ENCODE measurements at places on chromosomes 5 and 9. TPM values are rescaled to one million over a fixed set of nuclear protein-coding genes. Genes with fewer than 3 reads are reported as not detected.

DNA sequence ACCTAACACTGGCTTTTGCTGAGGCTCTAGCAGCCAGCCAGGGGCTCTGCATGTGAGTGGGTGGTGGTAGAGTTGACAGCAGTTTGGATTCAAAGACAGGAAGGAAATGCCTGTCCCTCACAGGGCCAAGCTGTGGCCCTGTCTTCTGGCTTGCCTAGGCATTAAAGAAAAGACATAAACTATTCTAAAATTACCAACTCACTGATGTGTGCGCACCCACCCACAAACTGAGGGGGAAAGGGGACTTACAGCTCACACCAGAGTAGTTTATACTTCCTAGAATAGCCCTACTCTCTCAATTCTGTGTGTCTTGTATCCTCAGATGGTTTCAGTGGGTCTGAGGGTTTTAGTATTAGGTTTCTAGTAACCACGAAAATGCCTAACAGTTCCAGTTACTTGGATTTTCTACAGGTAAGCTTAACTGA is 18.3 kb upstream of the IL13 start:
- no peak for DNase-seq

- no peak for DNase-seq
Observed at GRCh38 chr5:88089719-88090390, 178.8 kb downstream of the TMEM161B start.

DNA sequence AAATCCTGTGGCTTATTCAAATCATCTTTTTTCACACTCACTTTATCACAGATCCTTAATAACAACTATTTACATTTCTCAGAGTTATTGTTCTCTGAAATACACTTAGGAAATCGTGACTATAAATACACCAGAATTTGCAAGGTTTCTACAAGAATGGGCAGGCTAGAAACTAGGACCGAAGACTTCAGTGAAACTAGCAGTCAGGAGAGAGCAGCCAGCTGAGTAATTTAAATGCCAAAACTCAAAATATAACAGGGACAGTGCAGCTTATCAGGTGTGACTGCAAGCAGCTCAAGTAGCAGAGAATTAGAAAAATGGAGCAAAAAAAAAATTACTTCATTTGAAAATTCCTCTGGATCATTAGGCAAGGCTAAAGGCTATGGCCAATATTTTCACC is 719.3 kb upstream of the ZNF608 start:
- DNase-seq: no peak

DNA sequence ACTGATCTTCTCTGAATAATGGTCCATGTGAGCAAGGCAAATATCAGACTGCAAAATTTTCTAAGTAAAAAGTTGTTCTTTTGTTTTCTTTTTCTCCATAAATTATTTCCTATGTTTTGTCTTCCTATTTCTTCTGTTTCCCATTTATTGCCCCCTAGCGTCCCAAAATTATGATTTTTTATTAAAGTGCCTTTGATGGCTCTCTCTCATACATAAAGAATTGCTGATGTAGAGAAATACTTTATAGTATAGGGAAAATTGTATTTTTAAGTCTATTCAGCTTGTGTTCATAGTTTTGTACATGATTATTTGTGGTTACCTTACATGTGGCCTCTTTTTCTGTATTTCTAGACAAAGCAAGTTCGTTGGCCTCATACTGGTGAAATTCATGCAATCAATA is 1031.2 kb downstream of the EFNA5 start:
- DNase-seq: no peak

- DNase-seq: no peak
Observed at GRCh38 chr9:134918646-134919045, 934 bp upstream of the FCN1 start.

- DNase-seq: no peak
Observed at GRCh38 chr5:150148117-150148927, 7.3 kb downstream of the PDGFRB start.

DNA sequence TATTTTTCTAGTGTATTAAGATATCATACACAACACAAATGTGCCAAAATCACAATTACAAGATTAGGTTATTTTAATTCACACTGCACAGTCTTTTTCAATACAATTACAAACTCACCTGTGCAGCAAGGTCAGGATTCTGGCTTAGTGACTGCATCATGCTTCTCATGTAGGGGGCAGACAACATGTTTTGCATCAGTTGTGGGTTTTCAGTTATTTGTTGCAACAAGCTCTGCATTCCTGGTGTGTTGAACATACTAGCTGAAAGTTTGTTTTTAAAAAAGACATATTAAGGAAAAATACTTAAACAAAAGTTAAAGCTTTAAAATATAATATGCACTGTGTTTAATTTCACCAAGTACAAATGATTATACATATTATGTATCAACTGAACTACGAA is 38.7 kb downstream of the UBQLN1 start:
- no peak for DNase-seq

DNA sequence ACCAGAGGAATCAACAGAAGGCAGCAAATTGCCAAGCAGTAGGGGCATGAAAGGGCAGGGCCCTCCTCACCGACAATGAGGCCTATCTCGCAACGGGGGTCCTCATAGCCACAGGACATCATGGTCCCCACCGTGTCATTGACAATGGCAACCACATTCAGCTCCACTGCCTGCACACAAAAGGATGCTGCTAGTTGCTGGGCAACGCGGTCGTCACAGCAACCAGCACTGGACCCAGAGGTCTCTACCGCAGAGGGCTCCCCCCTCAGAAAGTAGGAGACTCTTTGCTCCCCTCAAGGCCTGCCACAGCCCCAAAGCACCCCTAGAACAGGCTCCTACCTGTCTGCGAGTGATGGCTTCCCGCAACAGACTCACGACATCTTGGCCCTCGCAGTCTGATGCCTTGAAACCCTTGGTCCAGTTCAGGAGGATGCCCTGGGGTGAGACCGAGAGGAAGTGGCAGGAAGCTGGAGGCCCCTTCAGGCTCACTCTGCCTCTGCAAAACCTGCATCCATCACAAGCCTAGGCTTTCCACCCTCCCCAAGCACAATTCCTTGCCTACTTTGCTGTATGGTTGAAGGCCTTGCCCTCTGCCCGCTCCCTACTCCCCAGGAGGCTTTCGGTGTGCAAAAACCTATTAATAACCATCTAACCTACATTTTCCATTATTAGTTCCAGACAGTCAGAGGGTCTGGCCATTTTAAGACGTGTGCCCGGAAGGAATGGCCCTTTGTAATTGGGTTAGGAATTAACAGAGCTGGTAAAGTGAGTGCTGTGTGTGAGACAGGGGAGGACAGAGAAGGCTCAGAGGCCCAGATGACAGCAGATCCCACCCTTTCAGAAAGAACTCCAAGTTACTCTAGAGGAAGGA is 15.2 kb downstream of the HK3 start:
- DNase-seq: no peak

FRRS1L gene
- 82.2 TPM for total RNA-seq

PTGDS gene
- total RNA-seq: 52.1 TPM
